NCI-H510A (cell line): ENCODE measurements at places on chromosomes 6 and 20.

GRCh38 chr20:33551778-33552177 lies 61.9 kb downstream of the CBFA2T2 start:
- no peak for DNase-seq

DNA sequence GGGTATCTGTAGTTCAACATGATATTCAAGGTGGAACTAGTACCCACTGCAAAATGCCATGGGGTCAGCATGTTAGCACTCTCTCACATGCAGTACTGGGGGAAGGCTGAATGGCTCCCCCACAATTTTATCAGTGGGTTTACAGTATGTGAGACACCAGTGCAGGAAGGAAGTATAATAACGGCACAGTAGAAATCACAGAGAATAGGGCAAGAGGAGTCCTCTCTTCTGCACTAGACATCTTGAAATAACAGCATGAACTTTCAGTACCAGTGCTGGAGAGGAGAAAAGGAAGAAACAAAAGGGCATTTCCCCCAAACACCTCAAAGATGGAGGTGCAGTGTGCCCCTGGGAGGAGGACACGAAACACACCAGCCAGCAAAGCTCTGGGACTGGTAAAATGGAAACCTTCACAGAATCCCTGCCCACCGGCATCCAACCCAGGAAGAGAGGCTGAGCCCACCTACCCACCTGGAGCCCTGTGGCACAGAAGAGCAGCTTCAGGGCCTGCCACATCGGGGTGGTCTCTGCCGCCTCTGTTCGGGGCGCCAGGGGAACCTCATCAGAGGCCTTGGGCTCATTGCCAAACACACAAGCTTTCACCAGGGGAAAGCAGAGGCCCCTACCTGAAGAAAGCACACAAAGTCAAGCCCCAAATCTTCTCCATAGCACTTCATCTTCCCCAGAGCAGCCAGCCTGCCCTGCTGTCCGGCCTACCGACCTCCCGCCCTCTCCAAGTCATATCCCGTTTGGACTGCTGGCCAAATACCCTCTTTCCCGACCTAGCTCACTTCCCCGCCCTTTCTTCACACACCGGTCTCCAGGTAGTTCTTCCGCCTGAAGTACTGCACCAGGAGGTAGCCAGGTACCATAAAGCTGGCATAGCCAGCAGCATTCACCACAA lies 1.2 kb downstream of the SLC35B2 start:
- no peak for DNase-seq

DNA sequence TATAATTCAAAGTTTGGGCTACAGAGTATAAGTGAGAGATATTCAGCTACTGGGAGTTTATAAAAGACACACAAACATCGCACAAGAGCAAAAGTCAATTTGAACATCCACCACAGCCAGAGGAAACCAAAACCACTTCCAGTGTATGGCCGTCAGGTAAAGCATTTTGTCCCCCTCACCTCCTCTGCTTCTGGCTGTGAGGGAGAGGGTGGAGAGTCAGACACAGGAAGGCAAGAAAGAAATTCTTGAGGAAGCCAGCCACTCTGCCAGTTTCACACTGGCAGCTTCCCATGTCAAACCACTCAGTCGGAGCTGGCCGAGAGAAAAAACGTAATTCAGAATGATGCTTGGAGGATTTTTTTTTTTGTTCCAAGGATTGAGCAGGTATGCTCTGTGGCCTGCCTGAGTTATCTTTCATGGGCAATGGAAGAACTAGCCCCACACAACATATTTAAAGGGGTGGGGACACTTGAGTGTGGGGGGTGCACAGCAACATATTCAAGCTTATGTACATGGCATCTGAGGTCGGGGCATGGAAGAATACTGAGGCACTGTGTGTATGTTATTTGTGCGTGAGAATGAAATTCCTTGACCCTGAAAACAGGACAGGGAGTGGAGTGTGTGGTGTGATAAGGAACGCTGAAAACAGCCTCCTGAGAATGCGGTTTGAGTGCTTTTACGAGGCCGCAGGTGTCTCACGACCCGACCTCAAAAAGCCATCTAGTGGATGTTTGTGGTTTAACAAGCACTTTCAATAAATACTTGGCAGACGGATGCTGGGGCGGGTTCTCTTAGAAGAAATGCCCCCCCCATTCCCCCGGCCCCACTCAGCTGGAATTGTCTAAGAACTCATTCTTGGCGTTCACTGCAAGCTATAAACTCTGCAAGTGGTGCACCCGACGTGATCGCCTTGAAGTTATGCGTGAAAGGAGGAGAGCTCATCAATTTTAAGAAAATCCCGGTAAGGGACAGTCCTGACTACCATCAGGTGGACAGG lies 27.5 kb upstream of the ZBTB22 start:
- peak; percentile 53 for DNase-seq

- DNase-seq: no peak
Observed at GRCh38 chr20:9981829-9982228, 53.0 kb upstream of the ANKEF1 start.

- DNase-seq: no peak
Observed at GRCh38 chr6:52077180-52077884, 10.1 kb downstream of the PKHD1 start.

- no peak for DNase-seq
Observed at GRCh38 chr20:33299111-33299603, 16.1 kb downstream of the BPIFB1 start.

DNA sequence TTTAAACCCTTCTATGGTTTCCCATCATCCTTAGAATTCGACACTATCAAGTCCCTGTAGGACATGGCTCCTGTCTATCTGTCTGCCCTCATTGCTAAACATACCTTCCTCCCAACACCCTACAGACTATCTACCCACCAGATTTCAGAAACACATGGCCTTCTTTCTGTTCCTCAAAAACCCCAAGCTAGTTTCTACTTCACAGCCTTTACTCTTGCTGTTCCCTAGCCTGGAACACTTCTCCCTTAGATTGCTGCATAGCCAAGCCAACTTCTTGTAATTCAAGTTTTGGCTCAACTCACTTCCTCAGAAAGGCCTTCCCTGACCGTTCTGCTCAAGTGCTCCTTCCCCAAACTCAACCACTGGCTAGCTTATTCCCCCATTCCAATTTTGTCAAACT lies 156.2 kb downstream of the BTBD9 start:
- no peak for DNase-seq

DNA sequence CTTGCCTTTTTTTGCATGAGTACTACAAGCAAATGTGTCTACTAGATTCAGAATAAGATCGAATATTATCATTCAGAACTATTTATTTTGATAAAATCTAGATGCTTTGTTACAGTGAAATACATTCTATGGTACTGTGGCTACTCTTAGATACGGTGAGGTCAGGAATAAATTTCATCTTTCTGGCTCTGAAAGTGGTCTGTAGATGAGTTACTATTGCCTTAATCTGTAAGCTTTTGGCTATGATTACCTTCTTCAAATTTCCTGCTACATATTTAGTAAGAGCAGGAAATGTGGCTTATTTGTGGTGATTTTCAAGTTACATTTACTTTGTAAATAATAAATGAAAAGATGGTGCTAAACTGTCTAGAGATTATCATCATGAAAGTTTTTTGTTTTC lies 50.0 kb downstream of the SCAF8 start:
- no peak for DNase-seq

DNA sequence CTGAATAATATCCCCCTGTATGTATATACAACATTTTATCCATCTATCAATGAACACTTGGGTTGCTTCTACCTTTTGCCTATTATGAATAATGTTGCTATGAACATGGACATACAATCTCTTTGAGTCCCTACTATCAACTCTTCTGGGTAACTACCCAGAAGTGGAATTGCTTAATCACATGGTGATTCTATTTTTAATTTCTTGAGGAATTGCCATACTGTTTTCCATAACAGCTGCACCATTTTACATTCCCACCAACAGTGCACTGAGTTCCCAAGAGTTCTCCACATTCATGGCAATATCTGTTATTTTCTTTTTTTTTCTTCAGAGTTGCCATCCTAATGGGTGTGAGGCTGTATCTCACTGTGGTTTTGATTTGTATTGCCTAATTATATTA lies 88.3 kb downstream of the ZHX3 start:
- no peak for DNase-seq

DNA sequence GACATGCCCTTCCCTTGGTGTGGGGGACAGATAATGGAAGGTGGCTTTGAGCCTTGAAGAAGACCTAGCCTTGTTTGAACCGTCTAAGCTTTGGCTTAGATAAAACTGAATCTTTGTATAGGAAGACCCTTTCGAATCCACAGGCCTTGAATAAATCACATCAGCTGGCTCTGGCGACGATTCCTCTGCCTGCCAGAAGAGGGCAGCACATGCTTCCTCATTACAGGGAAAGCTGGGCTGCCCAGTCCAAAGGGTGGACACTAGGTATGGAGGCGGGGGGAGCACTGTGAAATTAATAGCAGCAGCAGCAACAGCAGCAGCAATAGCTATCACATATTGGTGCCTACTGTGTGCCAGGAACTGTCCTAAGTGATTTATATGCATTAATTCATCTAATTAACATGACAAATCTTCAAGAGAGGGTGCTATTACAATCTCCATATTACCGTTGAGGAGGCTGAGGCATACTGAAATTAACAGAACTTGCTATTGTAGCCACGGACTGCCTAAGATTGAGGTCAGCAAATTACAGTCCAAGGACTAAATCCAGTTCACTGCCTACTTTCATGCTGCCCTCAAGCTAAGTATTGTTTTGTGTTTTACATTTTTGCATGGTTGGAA lies 85.1 kb downstream of the CLIC5 start:
- DNase-seq: peak; percentile 35

DNA sequence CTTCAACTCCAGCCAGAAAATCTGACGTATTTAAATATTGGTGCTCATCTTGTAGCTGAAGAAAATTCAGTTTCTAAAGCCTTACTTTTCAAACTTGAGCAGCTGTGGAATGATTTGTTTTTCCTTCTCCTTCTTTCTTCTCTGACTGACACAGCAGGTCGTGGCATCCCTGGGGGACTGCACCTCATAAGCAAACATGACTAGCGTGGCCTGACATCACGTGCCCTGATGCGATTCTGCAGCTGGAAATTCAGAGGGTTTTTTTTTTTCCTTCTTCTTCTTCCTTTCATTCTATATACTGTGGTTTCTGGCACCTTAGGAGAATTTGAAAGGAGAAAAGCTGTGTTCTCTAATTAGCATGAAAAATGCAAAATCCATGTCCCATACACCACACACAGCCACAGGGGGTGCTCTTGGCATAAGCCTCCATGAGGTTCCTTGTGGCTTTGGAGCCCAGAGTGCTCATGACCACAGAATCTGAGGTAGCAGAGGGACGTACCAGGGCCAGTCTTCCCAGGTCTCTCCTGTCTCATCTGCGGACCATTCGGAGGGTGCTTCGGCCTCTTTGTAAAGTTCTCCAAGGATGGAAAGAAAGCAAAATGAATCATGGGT lies 258.5 kb upstream of the CDH4 start:
- DNase-seq: no peak

DNA sequence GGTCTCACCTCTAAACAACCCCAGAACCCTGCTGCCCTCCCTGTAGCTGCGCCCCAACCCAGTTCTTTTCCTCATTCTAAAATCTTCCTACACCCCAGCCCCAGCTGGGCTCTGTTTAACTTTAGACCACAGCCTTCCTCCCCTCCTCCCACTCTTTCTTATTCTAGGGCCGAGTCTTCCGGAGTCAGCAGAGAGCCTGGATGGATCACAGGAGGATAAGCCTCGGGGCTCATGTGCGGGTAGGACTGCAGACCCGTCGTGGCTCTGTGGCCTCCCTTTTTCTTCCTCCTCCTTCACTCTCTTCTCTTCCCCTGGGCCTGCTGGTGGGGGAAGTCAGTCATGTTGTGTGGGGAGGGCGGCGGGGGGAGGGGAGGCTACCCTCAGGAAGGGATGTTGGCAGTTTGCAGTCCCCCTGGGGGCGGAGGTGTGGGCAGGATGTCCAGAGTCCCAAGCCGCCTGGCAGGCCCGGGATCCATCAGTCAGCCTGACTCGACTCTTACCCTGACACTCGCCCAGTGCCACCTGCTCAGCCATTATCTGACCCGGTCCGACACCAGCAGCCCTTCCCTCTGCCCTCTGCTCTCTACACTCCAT lies 8.1 kb downstream of the CAPN11 start:
- DNase-seq: no peak

DNA sequence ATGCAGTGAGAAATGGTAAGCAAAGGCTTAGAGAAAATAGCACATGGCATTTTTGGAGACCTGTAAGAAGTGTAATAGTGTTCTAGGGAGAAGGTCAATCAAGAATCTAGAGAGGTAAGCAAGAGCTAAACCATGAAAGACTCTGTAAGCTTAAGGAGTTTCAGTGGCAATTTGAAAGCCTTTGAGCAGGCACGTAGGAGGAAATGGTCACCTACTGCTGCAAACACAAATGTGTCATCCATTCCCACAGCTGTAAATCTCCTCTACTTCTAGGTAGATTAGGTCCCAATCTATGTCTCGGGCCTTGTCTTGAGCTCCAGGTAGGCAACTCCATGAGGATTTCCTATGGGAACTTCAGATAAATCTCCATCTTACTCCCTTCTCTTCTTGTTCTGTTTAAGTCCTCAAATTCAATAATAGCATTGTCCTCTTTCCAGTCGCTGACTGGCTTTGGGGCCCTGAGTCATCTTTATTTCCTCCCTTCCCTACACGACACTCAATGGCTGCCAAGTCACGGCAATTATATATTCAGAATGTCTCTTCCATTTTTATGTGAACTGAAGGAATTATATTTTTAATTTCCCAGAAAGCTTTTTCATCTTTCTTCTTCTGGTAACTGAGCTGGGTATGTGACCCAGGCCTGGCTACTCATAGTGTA lies 24.2 kb upstream of the PAQR8 start:
- no peak for DNase-seq

DNA sequence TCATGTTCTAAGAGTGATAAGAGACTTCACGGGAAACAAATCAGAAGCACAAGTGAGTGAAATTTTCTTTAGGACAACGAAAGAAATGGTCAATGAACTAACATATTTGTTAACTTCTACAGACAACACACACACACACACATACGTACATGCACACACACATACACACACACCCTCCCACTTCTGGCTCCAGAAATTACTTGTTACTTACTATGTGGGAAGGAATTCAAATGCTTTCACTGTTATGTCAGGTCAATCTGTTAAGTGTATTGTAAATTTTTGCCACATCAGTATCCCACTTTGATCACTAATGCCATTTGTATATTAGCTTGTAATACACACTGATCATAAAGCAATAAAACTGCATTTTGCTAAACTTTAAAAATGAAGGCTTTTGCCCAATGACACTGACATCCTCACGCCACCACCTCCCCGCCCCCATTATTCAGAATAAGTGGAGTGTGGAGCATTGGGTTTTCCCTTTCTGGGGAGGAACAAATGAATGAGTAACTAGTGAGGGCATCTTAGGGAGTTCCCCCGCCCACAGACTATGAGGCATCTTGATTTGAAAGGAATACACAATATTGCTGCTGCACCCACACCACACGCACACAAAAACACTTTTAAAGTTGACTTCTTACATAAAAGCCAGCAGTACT lies 76.2 kb downstream of the ATXN1 start:
- DNase-seq: no peak
